Ascending aorta (tissue), 2 donors: ENCODE measurements at places on chromosomes 5 and 9.

DNA sequence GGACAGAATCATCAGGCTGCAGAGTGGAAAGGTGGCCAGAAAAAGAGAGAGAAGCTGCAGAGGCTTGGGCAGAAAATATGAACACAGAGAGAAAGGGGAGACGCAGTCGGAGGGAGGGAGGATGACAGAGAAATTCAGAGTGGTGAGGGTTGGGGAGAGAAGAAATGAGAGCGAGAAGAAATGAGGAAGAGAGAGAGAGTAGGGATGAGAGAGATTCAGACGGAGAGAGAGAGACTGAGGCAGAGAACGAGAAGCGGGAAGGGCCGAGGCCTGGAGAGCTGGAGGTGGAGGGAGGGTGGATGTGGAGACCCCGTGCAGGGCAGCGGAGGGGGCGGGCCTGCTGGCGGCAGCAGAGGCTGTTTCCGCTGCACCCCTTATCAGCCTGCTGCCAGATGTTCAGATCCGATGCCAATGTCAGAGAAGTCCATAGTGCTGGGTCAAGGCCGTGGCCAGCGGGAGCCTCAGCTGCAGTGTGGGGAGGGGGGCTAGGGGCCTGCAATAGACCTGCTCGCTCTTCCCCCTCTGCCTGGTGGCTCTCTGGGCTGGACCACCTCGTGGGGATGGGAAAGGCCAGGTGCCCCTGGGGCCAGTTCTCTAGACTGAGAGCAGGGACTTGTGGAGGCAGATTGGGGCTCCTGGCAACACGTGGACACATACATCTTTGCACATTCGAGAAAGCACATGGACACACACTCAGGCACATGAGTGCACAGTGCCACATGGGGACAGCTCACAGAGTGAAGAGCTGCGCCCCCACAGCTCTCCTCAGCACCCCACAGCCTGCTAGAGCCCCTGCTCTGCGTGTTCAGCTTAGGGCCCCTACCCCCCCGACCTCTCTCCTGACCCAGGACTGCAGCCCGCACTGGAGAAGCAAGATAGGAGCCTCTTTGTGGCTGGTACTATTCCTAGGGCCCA lies 4.9 kb upstream of the NR5A1 start:
- no peak overlapping the region for H3K4me3 ChIP-seq
- no peaks in the 10 kb centered on the region for H3K27me3 ChIP-seq
- H3K36me3 ChIP-seq = no peaks in the 10 kb centered on the region
- H3K4me1 ChIP-seq = no peaks in the 10 kb centered on the region
- H3K27ac ChIP-seq = no peak overlapping the region
- DNase-seq = no peak

DNA sequence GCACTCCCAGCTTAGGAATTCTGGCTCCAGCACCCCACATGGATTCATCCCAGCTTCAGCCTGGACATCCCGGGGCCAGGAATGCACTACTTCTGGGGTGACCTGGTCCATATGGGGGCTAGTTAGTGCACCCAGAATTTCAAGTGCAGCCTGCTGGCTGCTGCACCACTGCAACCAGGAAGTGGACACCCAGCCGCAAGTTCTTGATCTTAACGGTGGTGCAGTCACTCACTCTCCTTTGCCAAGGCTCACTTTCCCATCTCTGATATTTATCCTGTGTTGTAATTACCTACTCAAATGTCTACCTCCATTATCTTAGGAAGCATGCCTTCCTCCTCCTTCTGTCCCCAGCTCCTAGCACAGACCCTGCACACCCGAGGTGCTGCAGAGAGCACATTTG lies 26.2 kb upstream of the RAB14 start:
- H3K36me3 ChIP-seq = no peaks in the 10 kb centered on the region
- no peaks in the 10 kb centered on the region for H3K27me3 ChIP-seq
- H3K4me1 ChIP-seq = no peaks in the 10 kb centered on the region
- H3K4me3 ChIP-seq = no peak overlapping the region
- DNase-seq = peak; percentile 52
- no peak overlapping the region for H3K27ac ChIP-seq

DNA sequence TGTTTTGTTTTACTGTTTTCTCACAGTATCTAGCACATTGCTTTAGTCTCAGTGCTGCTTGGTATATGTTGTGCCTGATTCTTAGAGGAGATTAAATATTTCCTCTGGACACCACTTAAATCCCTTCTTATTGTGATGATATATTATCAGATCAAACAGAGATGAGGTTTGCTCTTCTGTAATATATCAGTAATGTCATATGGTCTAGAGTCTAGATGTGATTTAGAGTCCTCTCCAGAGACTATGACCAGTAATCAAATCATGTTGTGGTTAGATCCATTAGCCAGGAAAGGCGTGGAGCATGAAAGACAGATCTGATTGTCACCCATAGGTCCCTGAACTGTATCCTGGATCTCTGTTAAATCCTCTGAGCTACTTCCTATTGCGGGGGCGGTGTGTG lies 24.4 kb downstream of the CAMK4 start:
- DNase-seq = no peak
- H3K4me1 ChIP-seq = no peaks in the 10 kb centered on the region
- H3K36me3 ChIP-seq = no peaks in the 10 kb centered on the region
- no peak overlapping the region for H3K4me3 ChIP-seq
- H3K27ac ChIP-seq = no peak overlapping the region

DNA sequence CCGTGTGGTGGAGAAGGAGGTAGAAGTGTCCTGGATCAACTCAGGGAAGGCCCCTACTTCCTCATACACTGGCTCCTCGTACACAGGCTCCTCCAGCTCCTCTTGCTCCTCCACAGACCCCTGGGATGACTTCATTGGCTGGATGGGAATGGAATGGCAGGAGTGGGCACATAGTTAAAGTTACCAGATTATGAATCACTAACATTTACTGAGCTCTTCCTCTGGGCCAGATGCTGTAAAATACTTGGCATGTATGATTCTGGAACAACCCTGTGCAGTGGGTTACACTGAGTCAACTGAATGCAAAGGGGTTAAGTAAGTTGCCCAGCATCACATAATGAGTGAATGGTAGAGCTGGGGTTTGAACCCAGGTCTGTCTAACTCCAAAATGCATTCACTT lies 3.1 kb upstream of the FCHSD1 start:
- H3K27me3 ChIP-seq = no peaks in the 10 kb centered on the region
- no peak overlapping the region for H3K4me3 ChIP-seq
- no peaks in the 10 kb centered on the region for H3K4me1 ChIP-seq

DNA sequence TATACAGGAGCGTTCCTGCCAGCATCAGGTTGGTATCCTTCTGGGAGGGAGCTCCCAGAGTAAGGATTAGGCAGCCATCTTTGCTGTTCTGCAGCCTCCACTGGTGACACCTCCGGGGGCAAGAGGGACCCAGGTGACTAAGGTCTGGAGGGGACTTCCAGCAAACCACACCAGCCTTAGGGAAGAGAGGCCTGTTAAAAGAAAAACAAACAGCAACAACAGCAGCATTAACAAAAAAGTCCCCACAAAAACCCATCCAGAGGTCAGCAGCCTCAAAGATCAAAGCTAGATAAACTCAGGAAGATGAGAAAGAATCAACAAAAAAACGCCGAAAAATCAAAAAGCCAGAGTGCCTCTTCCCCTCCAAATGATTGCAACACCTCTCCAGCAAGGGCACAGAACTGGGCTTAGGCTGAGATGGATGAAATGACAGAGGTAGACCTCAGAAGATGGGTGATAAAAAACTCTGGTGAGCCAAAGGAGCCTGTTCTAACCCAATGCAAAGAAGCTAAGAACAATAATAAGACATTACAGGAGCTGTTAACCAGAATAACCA lies 388.2 kb downstream of the SPATA31D1 start:
- H3K4me3 ChIP-seq = no peak overlapping the region
- H3K36me3 ChIP-seq = no peaks in the 10 kb centered on the region
- no peaks in the 10 kb centered on the region for H3K4me1 ChIP-seq
- DNase-seq = no peak
- no peak overlapping the region for H3K27ac ChIP-seq
- no peaks in the 10 kb centered on the region for H3K27me3 ChIP-seq

GRCh38 chr9:123948286-123948685 lies 18.4 kb upstream of the DENND1A start:
- no peak overlapping the region for H3K4me3 ChIP-seq
- no peaks in the 10 kb centered on the region for H3K27me3 ChIP-seq
- no peak for DNase-seq
- no peak overlapping the region for H3K27ac ChIP-seq
- no peaks in the 10 kb centered on the region for H3K4me1 ChIP-seq

GRCh38 chr5:89106480-89106879 lies 223.5 kb upstream of the MEF2C start:
- no peak overlapping the region for H3K27ac ChIP-seq
- DNase-seq = no peak
- no peaks in the 10 kb centered on the region for H3K36me3 ChIP-seq
- no peak overlapping the region for H3K4me3 ChIP-seq
- H3K27me3 ChIP-seq = no peaks in the 10 kb centered on the region

- DNase-seq = no peak
- H3K27me3 ChIP-seq = no peaks in the 10 kb centered on the region
- no peak overlapping the region for H3K4me3 ChIP-seq
Measured at GRCh38 chr5:1797103-1797800, 2.4 kb downstream of the MRPL36 start.

DNA sequence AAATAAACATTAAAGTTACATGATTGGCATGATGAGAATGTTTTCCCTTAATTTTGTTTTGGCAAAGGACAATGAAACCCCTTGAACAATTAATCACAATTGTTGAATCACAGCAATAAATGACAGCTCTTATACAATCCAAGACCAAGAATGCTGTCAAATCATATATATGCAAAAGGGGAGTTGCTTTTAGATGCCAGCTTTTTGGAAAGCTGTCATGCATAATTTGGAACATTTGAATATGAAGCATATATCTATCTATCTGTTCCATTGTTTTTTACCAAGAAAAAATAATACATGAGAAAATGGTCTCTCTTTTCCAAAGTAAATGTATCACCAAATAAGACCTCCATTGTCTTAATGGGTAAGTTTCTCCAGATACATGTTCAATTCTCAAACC lies 44.5 kb downstream of the SPOCK1 start:
- H3K4me3 ChIP-seq = no peak overlapping the region
- H3K27me3 ChIP-seq = no peaks in the 10 kb centered on the region
- no peaks in the 10 kb centered on the region for H3K36me3 ChIP-seq
- no peak for DNase-seq
- no peak overlapping the region for H3K27ac ChIP-seq

GRCh38 chr5:167982-168660 lies 23.2 kb upstream of the LRRC14B start:
- no peaks in the 10 kb centered on the region for H3K4me1 ChIP-seq
- H3K27me3 ChIP-seq = no peaks in the 10 kb centered on the region
- no peak overlapping the region for H3K4me3 ChIP-seq
- H3K27ac ChIP-seq = no peak overlapping the region

GRCh38 chr5:87260604-87261192 lies 7.0 kb upstream of the RASA1 start:
- H3K4me1 ChIP-seq = no peaks in the 10 kb centered on the region
- no peaks in the 10 kb centered on the region for H3K27me3 ChIP-seq
- no peaks in the 10 kb centered on the region for H3K36me3 ChIP-seq
- no peak overlapping the region for H3K27ac ChIP-seq
- DNase-seq = no peak

- H3K4me1 ChIP-seq = no peaks in the 10 kb centered on the region
- H3K36me3 ChIP-seq = no peaks in the 10 kb centered on the region
- no peak overlapping the region for H3K27ac ChIP-seq
- H3K4me3 ChIP-seq = no peak overlapping the region
Measured at GRCh38 chr5:82513738-82514137, 235.6 kb upstream of the RPS23 start.
